Bone marrow (tissue), 2 donors: ENCODE measurements at places on chromosomes 2 and 18.
A peak's percentile ranks its signal among the peaks of the same experiment; 100 is the strongest.

- DNase-seq = no peak
These were observed 46.4 kb downstream of the CCDC148 start for GRCh38 chr2:158410132-158410531.

DNA sequence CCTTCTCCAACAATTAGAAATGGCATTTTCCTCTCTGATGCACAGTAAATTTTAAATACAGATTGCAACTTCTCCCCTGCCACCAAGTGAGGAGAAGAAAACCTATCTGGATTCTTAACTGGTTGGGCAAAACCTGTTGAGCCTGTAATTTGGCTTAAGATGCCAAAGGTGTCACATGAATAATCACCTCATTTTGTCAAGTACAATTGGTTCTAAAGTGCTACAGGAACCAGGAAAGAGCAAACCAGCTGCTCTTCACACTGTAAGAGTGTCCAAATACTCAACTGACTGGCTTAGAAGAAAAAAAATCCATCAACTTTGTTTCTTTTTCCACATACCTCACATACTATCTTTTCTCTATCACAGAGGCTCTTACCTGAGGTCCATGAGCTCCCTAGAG, 35.4 kb downstream of the NPC1 start:
- DNase-seq = no peak

DNA sequence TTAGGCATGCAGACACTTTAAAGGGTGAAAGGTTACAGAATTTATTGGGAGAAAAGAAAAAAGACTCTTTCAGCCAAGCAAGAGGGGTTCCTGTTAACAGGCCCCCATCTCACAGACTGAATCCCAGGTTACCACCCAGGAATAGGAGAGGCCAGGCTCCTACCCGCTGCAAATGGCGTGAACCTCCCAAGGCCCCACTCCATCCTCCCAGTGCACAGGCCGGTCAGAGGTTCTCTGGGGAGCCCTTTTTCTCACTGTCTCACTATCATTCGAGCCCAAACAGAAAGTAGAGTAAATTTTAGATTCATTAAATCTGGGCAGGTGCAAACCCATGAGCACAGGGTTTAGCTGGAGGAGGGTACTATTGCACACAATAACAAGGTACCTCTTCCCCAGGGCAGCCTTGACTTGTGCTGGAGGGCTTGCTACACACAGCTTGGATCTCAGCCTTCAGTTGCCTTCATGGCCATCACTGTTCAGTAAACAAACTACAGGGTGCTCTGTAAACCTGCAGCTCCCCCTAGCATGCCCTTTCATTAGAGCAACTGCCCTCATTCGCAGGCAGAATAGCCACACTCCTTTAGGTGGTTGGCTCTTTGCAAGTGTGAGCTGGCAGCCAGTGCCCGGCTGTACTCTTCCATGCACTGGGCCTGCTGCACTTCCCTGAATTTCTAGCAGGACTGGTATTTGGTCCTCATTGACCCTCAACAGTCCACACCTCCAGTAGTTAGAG, 7.3 kb upstream of the PLEK start:
- no peak for DNase-seq

GRCh38 chr2:158762336-158762735, 32.8 kb upstream of the DAPL1 start:
- no peak for DNase-seq

GRCh38 chr18:42756214-42756613, 359.3 kb downstream of the RIT2 start:
- no peak for DNase-seq

DNA sequence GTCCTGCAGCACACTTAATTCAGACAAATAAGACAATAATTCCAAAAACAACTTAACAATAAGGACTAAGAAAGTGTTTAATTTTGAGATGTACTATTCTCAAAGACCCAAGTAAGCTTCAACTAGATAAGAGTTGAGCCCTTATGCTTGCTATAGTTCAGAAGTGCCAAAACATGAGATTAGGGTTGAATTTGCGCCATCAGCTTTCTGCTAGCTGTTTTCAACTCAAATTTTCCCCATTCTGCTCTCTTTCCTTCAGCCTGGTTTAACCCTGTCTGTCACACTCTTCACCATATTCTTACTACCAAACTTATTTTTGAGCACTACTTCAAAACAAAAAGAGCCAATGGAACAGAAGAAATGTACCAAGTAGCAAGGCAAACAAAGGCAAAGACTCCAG, 4.1 kb downstream of the NFE2L2 start:
- no peak for DNase-seq

DNA sequence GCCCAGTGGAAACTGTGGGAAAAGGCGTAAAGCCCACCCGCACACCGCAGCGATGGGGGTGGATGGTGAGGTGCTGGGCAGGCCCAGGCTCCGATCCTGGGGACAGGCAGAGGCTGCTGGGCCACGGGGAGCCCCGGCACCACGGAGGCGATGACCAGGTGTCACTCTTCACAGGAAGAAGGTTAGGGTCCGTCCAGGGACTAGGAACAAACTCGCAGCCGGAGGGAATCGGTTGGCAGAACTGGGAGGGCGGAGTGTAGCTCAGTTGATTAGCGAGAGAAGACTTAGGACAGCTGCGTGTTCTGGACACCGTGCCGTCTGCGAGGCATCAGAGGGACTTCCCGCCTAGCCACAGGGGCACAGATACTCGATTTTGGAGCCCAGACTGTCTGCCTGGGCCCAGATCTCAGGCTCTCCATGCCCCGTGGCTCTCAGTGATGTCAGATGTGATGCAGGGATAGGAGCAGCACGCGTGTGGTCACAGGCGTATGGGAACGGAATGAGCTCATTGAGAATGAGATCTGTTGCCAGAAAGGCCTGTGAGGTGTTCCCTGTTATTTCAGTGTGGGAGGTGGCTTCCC, 16.1 kb upstream of the ALLC start:
- DNase-seq = no peak

DNA sequence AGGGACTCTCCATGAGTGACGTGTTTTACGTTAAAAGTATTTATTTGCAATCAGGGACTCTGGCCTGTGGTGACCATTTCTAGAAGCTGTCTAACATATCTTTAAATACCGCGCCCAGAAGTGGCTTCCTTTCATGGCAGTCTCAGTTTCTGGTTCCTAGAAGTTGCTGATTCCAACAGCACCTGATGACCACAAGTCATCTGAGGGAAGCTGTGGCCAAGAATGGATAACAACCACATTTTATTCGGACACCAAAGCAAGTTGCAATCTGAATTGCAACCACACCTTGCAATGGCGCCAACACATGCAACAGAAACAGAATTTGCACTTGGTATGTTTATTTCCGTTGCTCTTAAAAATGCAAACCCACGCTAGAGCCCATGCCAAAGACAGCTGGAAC, 33.1 kb downstream of the MEX3C start:
- DNase-seq = no peak

GRCh38 chr2:98134172-98135005, 47.4 kb downstream of the VWA3B start:
- DNase-seq = peak; percentile 54

DNA sequence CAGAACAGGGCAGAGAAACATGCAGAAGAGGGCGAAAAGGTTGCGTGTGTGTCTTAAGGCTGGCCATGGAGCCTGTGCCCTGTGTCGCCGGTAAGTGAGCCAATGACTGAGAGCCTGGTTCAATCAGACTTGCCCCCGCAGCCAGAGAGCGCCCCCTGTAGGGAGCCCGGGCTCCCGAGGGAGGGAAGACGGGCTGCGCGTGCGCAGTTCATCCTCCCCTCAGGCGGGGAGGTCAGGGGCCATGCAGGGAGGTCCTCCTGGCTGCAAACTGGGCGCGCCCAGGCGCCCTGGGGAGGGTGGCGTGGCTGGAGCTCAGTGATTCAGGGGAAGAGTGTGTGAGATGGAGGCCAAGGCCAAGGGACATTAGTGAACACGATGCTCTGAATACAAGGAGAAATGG, 276.6 kb downstream of the PHLPP1 start:
- DNase-seq = no peak

- no peak for DNase-seq
These were observed 31.8 kb upstream of the IMP4 start for GRCh38 chr2:130310881-130311280.
